ENCODE measurements at places on chromosomes 13 and 19. TPM values are rescaled to one million over a fixed set of nuclear protein-coding genes. Genes with fewer than 3 reads are reported as not detected.

SYDE1 gene
- 2.0 TPM for total RNA-seq

KLK12 gene
- not detected for total RNA-seq

FUT6 gene
- total RNA-seq = not detected

LILRA2 gene
- 7.8 TPM for total RNA-seq

ZNF17 gene
- total RNA-seq = 138 TPM

ZNF799 gene
- total RNA-seq = 1.2 TPM

IQCN gene
- 4.1 TPM for total RNA-seq

GRCh38 chr19:32868206-32868950 lies 1.2 kb downstream of the SLC7A9 start:
- no peaks in the 10 kb centered on the region for H3K27me3 ChIP-seq
- H3K36me3 ChIP-seq = no peaks in the 10 kb centered on the region
- H3K4me3 ChIP-seq = no peak overlapping the region
- no peak overlapping the region for H3K27ac ChIP-seq

GRCh38 chr19:48081106-48081505 lies 29.5 kb downstream of the PLA2G4C start:
- H3K36me3 ChIP-seq = no peaks in the 10 kb centered on the region
- H3K4me3 ChIP-seq = no peak overlapping the region
- no peak for DNase-seq
- H3K4me1 ChIP-seq = no peaks in the 10 kb centered on the region
- no peak overlapping the region for H3K27ac ChIP-seq

DNA sequence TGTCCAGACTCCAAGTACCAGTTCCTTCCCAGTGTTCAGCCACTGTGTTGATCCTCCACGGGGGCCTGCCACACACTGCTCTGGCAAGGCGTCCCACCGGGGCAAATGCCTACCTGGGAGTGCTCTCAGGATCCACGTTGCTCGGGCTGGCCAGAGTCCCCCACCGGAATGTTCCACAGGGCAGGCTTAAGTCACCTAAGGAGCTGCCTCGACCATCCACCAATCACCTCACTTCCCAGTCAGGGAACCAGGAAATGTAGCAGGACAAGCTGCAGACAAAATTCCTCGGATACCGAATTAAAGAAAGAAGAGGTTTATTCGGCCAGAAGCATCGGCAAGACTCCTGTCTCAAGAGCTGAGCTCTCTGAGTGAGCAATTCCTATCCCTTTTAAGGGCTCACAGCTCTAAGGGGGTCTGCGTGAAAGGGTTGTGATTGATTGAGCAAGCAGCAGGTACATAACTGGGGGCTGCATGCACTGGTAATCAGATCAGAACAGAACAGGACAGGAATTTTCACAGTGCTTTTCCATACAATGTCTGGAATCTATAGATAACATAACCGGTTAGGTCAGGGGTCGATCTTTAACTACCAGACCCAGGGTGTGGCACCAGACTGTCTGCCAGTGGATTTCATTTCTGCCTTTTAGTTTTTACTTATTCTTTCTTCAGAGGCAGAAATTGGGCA lies 56.9 kb upstream of the EDNRB start:
- DNase-seq = no peak
- H3K4me1 ChIP-seq = no peaks in the 10 kb centered on the region
- H3K36me3 ChIP-seq = no peaks in the 10 kb centered on the region

GRCh38 chr19:6378486-6378885 lies 2.8 kb upstream of the PSPN start:
- DNase-seq = no peak
- no peaks in the 10 kb centered on the region for H3K27me3 ChIP-seq
- no peak overlapping the region for H3K4me3 ChIP-seq
- peaks cover 71% of the 10 kb centered on the region for H3K36me3 ChIP-seq
- H3K4me1 ChIP-seq = peaks cover 19% of the 10 kb centered on the region

DNA sequence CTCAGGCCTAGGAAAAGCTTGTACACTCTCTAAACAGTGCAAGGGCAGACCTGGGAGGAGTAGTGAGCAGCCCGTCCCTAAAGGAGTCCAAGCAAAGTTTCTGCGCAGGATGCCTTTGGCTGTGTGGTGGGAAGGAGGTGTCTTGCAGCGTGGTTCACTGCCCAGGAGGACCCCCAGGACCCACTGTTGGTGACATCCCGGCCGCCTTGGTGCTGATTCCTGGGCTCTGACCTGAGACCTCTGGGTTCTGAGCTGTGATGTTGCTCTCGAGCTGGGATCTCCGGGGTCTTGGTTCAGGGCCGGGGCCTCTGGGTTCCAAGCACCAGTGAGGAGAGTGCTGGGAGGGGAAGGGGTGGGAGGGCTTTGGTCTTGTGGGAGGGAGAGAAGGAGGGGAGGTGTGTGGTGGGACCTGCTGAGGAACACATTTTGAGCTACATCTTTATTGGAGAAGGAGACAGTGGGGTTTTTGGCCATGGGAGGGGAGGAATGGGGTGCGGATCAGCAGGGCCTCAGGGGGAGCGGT lies 4.1 kb downstream of the PGLYRP1 start:
- no peak overlapping the region for H3K27ac ChIP-seq
- H3K4me3 ChIP-seq = no peak overlapping the region
- no peak for DNase-seq
- peaks cover 39% of the 10 kb centered on the region for H3K27me3 ChIP-seq
- H3K36me3 ChIP-seq = peaks cover 8% of the 10 kb centered on the region

- peaks cover 32% of the 10 kb centered on the region for H3K27me3 ChIP-seq
- no peak within 1 kb of the TSS for H3K4me3 ChIP-seq
- H3K27ac ChIP-seq = peak within 1 kb of the TSS; percentile 52
- no peaks in the 10 kb centered on the region for H3K4me1 ChIP-seq
- peaks cover 5% of the 10 kb centered on the region for H3K36me3 ChIP-seq
- DNase-seq = peak; percentile 45
These were observed at the start of gene CEACAM21 for GRCh38 chr19:41575998-41576397. Gene CEACAM21, plus strand, starts transcription at chr19:41576166. Its CDS starts 109 bp downstream, at chr19:41576275.

DNA sequence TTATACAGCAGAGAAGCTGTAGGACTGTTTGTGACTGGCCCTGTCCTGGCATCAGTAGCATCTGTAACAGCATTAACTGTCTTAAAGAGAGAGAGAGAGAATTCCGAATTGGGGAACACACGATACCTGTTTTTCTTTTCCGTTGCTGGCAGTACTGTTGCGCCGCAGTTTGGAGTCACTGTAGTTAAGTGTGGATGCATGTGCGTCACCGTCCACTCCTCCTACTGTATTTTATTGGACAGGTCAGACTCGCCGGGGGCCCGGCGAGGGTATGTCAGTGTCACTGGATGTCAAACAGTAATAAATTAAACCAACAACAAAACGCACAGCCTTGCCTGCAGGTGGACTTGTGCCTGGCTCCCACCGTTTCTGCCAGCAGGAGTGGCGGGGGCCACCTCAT lies 27.3 kb upstream of the LDLR start:
- H3K27me3 ChIP-seq = no peaks in the 10 kb centered on the region
- peaks cover 4% of the 10 kb centered on the region for H3K4me1 ChIP-seq
- peaks cover 74% of the 10 kb centered on the region for H3K36me3 ChIP-seq

Measured in stomach (tissue), 19 donors.